ENCODE measurements at places on chromosomes 13 and 19.

- no peak for DNase-seq
These were observed 56.6 kb downstream of the TBC1D4 start for GRCh38 chr13:75425216-75426009.

- no peak for DNase-seq
These were observed 9.5 kb downstream of the AXL start for GRCh38 chr19:41228486-41228885.

DNA sequence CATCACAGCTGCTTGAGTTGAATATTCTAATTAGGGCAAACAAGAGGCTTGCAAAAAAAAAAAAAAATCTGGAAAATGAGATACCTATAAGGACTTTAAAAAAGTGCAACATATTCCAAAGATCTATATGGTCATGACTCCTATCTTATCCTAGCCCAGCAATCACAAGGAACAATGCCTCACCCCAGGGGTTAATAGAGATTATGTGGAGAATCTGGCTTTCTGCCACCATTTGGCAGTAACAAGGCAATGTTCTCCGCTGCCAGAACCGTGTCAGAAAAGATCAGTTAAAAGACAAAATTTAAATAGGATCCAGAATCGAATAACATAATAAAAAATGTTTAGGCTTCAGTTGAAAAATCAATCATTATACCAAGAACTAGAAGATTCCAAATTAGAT lies 1643.2 kb upstream of the PRR20A start:
- DNase-seq: no peak

DNA sequence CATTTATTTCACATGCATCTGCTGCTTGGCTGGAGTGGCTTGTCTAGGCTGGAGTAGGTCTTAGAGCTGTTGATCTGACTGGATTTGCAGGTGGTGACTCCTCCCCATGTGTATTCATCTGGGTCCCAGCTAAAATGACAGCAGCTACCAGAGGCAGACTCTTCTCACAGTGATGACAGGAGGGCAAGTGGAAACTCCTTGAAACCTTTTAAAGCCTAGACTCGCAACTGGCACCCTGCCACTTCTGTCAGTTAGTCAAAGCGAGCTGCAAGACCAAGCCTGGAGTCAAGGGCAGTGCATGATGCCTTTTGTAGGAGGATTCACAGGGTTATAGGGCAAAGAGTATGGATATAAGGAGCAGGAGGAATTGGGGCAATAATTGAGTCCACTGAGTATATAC lies 65.2 kb downstream of the TEX26 start:
- DNase-seq: no peak

- no peak for DNase-seq
These were observed 3.6 kb downstream of the C2CD4C start for GRCh38 chr19:405121-405965.

GRCh38 chr13:91659256-91660075 lies 261.0 kb downstream of the GPC5 start:
- no peak for DNase-seq

- no peak for DNase-seq
These were observed 4.2 kb downstream of the CEACAM19 start for GRCh38 chr19:44675521-44675920.

DNA sequence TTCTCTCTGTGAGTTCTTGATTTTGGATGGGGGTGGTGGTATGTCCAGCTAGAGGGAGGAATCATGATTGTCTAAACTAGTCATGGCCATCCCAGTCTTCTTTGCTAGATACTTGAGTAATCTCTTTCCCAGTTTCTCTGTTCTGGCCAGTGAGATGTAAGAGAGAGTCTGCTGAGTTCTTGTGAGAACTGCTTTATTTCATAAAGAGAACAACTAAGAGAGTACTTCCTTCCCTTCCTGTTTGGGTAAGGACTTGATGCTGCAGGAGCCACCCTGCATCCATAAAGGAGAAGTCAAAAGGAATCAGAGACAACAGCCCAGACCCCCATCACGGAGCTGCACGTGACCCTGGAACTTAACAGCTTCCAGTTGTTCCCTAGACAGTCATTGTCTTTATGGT lies 3.0 kb upstream of the RASL11A start:
- DNase-seq: no peak
